ENCODE measurements at places on chromosomes 7 and 10.

- peak; percentile 68 for DNase-seq
Observed at GRCh38 chr10:78045237-78045636, 11.6 kb downstream of the RPS24 start.

DNA sequence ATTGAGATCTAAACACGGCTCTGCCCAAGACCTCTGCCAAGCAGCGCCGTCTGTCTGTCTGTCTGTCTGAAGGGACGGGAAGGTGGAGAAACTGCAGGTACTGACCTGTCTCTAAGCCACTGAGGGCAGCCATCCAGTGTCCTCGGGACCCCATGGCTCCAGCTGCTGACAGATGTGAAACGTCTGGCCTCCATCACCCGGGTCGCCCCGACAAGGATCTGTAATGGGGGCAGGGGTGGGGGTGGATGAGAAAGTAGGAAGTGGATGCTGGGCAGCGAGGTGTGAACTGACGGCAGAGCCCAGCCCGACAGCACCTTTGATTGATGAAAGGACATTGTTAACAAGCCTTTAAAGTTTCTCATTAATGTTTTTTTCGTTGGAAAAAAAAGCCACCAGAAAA lies 193.1 kb downstream of the EBF3 start:
- DNase-seq, result no peak

GRCh38 chr10:10831085-10831484 lies 186.6 kb upstream of the CELF2 start:
- DNase-seq, result no peak

DNA sequence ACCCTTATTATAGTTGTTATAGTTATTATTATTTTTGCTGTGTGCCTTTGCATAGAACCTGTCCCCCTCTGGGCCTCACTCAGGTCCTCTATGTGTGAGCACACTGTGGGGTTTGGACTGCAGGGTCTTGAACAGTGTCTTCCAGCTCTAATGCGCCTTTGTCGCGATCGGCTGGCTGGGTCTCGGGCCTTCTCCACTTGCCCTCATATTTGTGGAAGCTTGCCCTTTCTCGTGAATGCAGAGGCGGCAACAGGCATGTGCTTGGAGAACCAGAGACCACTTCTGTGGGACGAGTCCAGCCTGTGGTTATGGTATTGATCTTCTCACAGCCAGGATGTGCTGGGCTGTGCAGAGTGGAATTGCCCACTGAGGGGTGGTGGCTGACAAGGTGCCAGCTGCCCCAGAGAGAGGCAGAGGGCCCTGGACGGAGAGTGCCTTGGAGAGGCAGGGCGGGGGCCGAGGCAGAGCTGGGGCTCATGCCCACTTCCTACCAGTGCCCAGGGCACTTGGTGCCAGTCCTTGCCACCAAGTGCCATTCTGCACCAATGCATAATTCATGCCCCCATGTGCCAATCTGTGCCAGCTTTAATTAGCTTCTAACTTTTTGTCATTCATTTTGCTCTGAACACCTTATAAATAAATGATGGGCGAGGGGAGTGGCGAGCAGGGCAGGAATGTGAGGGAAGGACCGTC lies 6.8 kb upstream of the CDH23 start:
- DNase-seq, result no peak

DNA sequence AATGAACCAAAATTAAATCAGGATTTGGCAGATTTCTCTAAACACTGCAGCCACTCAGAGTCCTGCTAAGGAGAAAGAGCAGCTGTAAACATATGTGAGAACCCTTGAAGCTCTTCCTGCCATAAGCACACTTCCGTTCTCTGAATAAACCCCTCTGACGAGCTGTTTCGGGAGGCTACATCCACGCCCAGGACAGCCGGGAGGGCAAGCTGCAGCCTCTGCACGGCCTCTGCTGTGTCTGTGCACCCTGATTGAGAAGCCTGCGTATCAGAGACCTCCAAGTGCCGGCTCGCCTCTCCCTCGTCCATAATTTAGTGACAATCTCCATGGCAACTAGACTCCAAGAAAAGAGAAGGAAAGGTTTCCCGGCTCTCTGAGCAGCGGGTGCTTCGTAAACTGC lies 114.4 kb downstream of the PTPRN2 start:
- no peak for DNase-seq

- DNase-seq, result no peak
Observed at GRCh38 chr10:90363799-90364483, 493.9 kb downstream of the HTR7 start.

- no peak for DNase-seq
Observed at GRCh38 chr7:32670110-32671025, 175.1 kb downstream of the AVL9 start.

GRCh38 chr7:82235713-82236112 lies 207.9 kb downstream of the CACNA2D1 start:
- no peak for DNase-seq

DNA sequence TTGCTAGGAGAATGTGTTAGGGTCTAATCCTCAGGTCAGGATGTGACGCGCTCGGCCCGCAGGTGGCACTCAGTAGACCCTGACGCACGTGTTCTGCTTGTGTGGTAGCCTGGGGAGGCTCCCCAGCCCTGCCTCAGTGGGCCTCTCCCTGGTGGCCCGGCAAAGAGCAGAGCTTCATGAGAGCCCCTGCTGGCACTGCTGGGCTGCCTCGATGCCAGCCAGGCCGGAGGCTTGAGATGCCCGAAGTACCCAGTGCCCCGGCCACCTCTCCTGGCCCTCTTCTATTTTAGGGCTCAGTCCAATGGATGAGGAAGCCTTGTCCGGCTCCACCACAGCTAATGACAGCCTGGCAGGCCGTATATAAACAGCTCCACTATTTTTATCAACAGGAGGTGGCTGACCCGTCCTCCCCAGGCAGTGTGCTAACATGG lies 42.0 kb downstream of the PRF1 start:
- DNase-seq, result no peak

GRCh38 chr7:139798892-139799291 lies 21.1 kb upstream of the HIPK2 start:
- no peak for DNase-seq

DNA sequence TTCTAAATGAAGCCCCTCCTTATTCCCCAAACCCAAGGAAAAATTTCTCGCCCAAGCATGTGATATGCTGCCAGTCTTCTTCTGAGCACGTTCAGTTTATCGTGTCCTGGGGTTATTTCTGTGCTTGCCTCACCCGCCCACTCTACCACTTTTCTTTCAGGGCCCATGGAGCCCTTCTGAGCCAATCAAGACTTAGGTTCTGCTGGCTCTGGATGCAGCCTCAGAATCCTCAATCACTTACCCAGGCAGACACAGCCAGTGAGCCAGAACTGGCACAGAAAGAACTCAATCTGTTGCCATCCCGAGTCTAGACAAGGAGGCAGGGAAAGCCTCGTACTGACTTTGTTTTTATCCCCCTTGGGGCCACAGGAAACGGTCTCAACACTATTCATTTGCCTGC lies 34.2 kb upstream of the C10orf90 start:
- no peak for DNase-seq

- peak; percentile 31 for DNase-seq
Observed at GRCh38 chr7:140225562-140226249, 48.9 kb upstream of the KDM7A start.
